Ovary (tissue), 10 donors: ENCODE measurements at places on chromosomes 3 and 15.

DNA sequence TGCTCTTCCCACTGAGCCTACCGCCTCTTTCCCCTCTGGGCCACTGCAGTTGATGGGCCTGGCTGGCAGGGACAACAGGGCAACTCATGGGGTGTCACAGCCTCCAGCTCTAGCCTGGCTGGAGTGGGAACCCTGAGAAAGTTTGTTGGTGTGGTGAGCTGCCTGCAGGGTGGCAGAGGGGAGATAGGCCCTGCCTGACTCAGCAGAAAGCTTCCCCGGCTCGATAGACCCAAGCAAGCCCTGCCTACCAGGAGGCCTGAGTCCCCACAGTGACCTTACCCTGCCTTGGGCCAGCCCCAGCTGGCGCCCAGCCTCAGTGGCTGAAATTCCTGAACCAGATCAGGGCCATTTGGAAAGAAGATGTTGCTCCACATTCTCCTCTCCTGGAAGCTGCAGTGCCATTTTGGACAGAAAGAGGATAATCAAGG lies 29.4 kb downstream of the ABTB1 start:
- no peak for DNase-seq

GRCh38 chr3:187765342-187765741 lies 20.1 kb upstream of the BCL6 start:
- DNase-seq, result no peak

- no peak for DNase-seq
Observed at GRCh38 chr15:68434021-68434420, 2.1 kb upstream of the ITGA11 start.

GRCh38 chr3:126076140-126076539 lies 7.8 kb downstream of the SLC41A3 start:
- no peak for DNase-seq

- no peak for DNase-seq
Observed at GRCh38 chr3:73716418-73716817, 91.7 kb upstream of the PDZRN3 start.

DNA sequence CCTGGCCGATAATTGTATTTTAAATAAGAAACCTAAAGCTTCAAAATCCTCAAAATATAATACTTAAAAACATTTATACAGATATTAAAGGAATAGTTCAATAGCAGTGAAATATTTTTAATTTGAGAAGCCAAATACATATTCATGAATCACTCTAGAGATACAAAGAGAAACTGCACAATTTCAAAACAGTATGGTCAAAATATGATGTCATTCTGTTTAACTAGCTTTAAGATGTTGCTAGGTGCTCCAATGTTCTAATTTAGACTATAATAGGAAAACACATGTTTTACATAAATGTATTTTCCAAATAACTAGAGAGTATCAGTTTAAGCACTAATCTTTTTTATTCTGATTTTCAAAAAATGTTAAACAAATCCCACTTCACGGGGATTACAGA lies 10.3 kb upstream of the NRROS start:
- DNase-seq, result no peak

DNA sequence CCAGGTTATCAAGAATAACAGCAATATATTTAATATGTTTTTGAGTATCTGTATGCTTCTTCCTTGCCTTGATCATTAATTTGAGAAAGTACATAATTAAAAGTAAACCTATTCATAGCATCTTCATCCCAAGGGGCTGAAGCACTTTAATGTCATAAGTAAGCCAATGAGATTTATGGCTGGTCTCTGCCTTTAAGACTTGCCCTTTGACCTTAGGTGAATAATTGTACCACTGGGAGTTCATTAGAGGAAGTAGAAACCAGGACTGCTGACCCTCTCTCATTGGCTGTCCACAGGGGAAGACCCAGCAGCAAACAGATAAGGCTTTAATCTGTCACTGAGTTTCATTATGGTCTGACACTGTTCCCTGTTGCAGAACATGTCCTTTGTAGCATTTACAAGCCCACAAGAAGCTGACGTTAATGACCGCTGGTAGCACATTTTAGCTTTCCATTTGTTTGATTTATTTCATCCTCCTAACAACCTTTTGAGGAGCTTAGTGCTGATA lies 16.3 kb upstream of the ERC2 start:
- DNase-seq, result no peak

GRCh38 chr3:61666615-61667330 lies 105.4 kb downstream of the PTPRG start:
- DNase-seq, result no peak

- DNase-seq, result no peak
Observed at GRCh38 chr3:65655061-65655460, 383.7 kb downstream of the MAGI1 start.

GRCh38 chr3:53252096-53252946 lies 3.5 kb downstream of the TKT start:
- no peak for DNase-seq

GRCh38 chr15:76098685-76099084 lies 38.9 kb downstream of the TMEM266 start:
- no peak for DNase-seq

GRCh38 chr3:4394048-4394447 lies 73.0 kb downstream of the SUMF1 start:
- no peak for DNase-seq

DNA sequence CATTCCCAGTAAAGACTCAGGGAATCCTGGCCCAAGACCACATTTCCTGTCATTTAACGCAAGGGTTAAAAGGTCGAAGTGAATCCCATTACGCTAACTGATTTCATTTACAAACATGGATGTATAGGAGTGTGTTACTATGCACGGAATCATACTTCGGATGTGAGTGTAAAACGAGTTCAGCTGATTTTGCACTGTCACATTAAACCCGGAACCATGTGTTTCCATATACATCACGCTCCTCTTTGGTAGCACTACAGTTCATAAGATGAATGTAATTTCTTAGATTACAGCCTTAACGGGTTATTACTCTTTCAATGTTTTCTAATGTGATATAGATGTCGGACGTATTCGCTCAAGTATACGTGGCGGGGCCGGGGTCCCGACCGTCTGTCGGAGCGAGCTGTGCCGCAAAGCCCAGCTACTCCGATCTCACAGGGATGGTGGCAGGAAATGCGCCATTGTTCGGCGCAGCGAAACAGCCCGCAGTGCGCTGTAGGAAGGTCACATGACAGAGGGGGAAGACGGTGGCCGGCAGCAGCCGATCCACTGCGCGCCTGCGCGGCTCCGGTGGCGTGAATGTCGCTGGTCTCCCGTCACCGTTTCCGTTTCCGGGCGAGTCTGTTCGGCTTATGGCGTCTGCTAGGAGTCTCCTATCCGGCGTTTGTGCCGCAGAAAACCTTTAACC lies 97.3 kb downstream of the NPAP1 start:
- DNase-seq, result peak; percentile 76

- peak; percentile 84 for DNase-seq
Observed at GRCh38 chr3:51955893-51956770, 951 bp downstream of the GPR62 start.

GRCh38 chr15:78313383-78313782 lies 14.0 kb upstream of the SKIC8 start:
- no peak for DNase-seq

GRCh38 chr3:151146071-151146730 lies 56.8 kb downstream of the GPR171 start:
- DNase-seq, result peak; percentile 62

GRCh38 chr3:175222356-175222755 lies 363.2 kb downstream of the NAALADL2 start:
- no peak for DNase-seq

GRCh38 chr3:169948559-169949448 lies 17.8 kb upstream of the SEC62 start:
- DNase-seq, result no peak

GRCh38 chr15:36356466-36356865 lies 223.0 kb upstream of the CDIN1 start:
- no peak for DNase-seq

- DNase-seq, result no peak
Observed at GRCh38 chr3:100603469-100603868, 5.9 kb upstream of the ADGRG7 start.

- no peak for DNase-seq
Observed at GRCh38 chr3:81048058-81048665, 713.3 kb downstream of the GBE1 start.

GRCh38 chr3:45084820-45085816 lies 59.0 kb downstream of the CLEC3B start:
- no peak for DNase-seq

DNA sequence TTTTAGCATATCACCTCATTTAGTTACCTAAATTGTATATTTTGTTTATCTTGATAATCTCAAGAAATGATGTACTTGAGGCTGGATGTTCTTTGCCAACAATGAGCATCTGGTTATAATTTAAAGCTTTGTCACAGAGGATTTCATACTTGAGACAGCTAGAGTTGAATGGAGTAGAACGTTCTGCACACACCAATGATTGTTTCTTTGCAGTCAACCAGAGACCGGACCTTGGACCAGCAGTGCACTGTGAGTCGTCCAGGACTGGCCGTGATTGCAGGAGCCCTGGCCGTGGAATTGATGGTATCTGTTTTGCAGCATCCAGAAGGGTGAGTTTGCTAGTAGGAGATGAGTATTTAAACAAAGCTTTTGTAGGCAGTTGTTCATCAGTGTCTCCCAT lies 90.4 kb downstream of the ATG7 start:
- DNase-seq, result no peak

DNA sequence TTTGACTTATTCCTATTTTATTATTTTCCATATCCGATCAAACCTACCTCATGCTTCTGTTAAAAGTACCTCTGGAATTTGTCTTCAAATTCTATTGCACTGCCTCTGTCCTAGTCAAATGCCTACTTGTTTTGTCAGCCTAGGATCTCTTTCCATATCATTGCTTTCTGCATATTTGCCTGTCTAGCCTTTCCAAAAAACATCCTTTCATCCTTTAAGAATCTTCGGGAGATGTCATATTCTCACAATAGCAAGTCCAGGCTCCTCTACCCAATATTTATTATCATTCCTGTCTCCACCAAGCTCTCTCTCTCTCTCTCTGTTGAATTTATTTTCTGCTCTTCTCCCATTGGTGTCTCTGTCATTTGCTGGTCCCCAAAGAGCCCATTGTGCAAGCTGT lies 80.1 kb downstream of the LRRC28 start:
- no peak for DNase-seq

GRCh38 chr15:66241087-66241907 lies 12.3 kb downstream of the MEGF11 start:
- no peak for DNase-seq

- DNase-seq, result no peak
Observed at GRCh38 chr3:173301647-173302046, 95.9 kb upstream of the NLGN1 start.

DNA sequence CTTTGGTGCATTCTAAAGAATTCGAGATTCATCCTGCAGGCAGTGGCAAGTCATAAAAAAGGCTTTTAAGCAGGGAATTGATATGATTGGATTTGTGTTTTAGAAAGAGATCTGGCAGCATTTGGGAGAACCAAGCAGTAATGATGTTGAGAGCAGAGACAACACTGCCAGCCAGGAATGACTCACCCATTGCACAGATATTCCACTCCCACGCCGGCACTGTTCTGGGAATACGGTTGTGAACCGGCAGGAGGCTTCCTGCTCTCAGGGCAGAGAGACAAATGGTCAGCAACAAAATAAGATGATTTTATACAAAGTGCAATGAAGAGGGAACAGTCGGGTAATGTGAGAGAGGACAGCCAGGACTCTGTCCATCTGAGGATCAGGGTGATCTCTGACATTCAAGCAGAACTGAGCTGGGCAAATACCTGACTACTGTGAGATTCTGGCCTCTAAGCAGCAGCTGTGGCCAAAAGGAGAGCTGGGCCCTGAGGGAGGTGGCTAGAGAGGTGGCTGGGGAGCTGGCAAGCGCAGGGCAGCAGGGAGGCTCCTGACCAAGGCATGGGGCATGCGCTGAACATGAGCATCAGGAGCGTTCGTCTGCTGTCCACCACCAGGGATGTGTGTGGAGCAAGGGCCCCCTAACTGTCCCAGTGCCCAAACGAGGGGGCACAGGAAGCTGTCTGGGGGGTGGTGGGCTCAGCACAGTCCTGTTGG lies 56.1 kb upstream of the PLXNA1 start:
- DNase-seq, result peak; percentile 63

DNA sequence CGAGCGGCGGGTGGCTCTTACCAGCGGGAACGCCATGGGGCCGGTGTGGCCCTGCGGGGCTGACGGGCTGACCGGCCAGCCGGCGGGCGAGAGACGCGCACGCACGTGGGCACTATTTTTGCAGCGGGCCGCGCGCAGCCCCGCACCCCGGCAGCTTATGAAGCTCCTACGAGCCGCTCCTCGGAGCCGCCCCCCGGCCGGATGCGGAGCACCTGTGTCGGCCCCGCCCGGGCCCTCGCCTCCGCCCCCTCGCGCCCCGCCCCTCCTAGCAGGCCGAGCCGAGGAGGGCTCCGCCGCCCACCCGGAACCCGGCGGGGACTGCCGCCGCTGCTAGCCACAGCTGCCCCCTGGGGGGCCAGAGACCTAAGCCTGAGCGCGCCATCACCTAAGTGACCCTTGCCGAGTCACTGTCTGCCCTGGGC lies 683 bp upstream of the CPEB1 start:
- DNase-seq, result no peak

DNA sequence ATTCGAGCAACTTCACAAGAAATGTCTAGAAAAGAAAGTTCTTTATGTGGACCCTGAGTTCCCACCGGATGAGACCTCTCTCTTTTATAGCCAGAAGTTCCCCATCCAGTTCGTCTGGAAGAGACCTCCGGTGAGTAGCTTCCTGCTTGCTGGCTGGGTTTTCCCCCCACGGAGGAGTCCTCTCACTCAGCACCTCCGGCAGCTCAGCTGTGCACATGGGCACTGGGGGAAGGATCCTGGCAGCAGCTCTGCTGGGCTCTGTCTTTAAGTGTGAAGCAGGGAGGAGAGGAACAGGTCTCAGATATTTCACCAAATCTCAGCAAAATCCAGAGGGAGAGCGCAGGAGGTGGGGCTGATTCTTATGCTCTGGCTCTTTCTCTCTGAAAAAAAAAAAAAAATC lies 684 bp downstream of the CAPN3 start:
- no peak for DNase-seq

- no peak for DNase-seq
Observed at GRCh38 chr3:79467721-79468120, 300.1 kb downstream of the ROBO1 start.

- DNase-seq, result peak; percentile 33
Observed at GRCh38 chr15:99406716-99407487, 155.6 kb downstream of the LRRC28 start.

GRCh38 chr3:185655426-185656320 lies 69.6 kb downstream of the SENP2 start:
- peak; percentile 38 for DNase-seq

DNA sequence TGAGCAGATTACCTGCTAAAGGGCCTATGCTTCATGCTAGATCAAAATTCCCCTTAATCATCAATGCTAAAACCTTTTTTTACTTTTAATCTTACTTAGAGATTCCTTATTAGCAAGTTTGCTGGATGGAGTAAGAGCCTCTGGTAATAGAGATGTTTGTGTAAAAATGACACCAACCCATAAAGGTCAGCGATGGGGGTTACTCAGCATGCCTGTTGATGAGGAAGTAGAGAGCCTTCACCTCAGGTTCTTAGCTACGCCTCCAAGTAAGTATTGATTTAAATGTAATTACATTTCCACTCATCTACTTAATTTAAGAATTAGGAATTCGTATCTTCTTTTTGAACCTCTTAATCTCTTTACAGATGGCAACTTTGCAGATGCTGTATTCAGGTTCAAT lies 38.8 kb downstream of the DNAJC13 start:
- DNase-seq, result no peak

GRCh38 chr15:63145426-63145825 lies 11.9 kb downstream of the RPS27L start:
- DNase-seq, result no peak

GRCh38 chr3:37887062-37887461 lies 25.4 kb downstream of the CTDSPL start:
- DNase-seq, result no peak
